Body of pancreas (tissue), 4 donors: ENCODE measurements at places on chromosomes 3 and 15. TPM values are rescaled to one million over a fixed set of nuclear protein-coding genes. Genes with fewer than 3 reads are reported as not detected.

The CCR1 gene
- 3.0 TPM for total RNA-seq

The GPR149 gene
- not detected for total RNA-seq

The CHRNA3 gene
- total RNA-seq, result 0.52 TPM

The MNS1 gene
- total RNA-seq, result 4.0 TPM

The PSMD2 gene
- 83.7 TPM for total RNA-seq

The MST1R gene
- total RNA-seq, result 12.2 TPM

The SLC22A13 gene
- 0.52 TPM for total RNA-seq

The IL12A gene
- total RNA-seq, result 0.26 TPM

The SERINC4 gene
- total RNA-seq, result not detected

DNA sequence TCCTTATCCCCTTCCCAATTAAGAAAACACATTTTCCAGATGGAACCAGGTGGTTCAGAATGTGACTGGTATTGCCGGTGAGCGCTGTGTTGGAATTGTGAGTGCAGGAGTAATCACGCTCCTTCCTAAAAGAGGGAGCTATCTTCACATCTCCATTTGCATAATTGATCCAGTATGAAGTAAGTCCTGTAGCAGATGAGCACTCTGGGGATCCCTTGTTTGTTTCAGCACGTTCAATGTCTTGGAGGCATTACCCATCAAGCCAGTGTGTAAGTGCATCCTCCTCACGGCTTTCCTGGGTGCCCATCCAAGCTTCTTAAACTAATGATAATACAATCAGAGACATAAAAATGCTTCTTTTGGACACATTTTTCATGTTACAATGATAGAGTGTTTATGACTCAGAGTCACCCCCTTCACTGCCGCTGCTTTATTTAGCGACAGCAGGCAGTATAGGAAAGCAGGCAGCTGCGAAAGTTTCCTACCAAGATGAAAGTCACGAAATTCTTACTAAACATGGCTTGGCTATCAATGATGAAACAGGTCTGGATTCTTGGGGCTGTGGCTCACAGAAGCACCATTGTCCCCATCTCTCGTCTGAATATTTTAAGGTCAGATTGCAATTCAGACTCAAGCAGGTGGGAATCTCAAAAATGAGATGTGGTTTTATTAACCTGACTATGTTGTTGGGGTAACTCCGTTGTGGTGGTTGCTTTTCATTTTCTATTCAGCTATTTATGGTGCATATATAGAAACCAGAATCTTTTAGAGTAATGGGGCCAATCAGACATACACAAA, 346.3 kb upstream of the MDFIC2 start:
- no peaks in the 10 kb centered on the region for H3K27me3 ChIP-seq
- H3K4me1 ChIP-seq, result no peaks in the 10 kb centered on the region
- no peak for DNase-seq
- H3K4me3 ChIP-seq, result no peak overlapping the region

GRCh38 chr3:196774848-196775422, 35.3 kb downstream of the PAK2 start:
- H3K27ac ChIP-seq, result no peak overlapping the region
- H3K36me3 ChIP-seq, result no peaks in the 10 kb centered on the region
- peaks cover 3% of the 10 kb centered on the region for H3K4me1 ChIP-seq

DNA sequence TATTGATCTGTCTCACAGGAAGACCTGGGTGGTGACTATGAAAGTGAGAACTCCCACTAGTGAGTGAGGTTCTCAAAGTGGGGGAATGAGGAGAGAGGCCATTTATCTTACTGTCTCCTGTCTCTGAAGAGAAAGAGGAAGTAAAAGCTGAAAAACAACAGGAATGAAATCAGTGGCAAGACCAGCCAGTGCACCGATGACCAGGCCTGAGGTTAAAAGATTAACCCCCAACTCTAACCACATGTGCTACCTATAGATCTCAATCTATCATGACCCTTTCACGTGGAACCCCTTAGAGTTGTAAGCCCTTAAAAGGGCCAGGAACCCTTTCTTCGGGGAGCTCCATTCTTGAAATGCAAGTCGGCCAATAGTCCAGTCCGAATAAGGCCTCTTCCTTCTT, 239.3 kb upstream of the CNTN6 start:
- H3K4me3 ChIP-seq, result no peak overlapping the region
- H3K4me1 ChIP-seq, result no peaks in the 10 kb centered on the region
- H3K36me3 ChIP-seq, result no peaks in the 10 kb centered on the region

GRCh38 chr15:39501366-39502081, 79.4 kb upstream of the THBS1 start:
- H3K4me1 ChIP-seq, result no peaks in the 10 kb centered on the region
- H3K36me3 ChIP-seq, result no peaks in the 10 kb centered on the region
- H3K4me3 ChIP-seq, result no peak overlapping the region
- no peak for DNase-seq
- no peaks in the 10 kb centered on the region for H3K27me3 ChIP-seq

DNA sequence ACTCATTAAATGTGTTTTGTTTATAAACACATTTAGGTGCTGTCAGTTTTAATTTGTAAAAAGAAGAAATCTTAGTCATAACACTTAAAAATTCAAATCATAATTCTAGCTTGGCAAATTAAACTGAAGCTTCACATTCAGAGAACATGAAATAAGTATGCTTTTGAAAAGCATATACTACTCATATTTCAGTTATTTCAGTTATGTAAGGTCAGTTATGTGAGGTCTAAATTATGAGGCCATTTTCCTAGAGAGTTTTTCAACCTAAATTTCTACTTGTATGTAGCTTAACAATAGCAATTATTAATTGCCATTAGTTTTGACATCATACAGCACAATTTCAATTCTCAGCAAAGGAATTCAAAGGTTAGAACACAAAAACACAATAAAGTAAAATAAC, 465.0 kb downstream of the PLOD2 start:
- H3K4me1 ChIP-seq, result no peaks in the 10 kb centered on the region
- H3K36me3 ChIP-seq, result no peaks in the 10 kb centered on the region
- DNase-seq, result no peak

- no peak overlapping the region for H3K27ac ChIP-seq
- H3K36me3 ChIP-seq, result no peaks in the 10 kb centered on the region
- H3K27me3 ChIP-seq, result no peaks in the 10 kb centered on the region
- H3K4me1 ChIP-seq, result no peaks in the 10 kb centered on the region
- H3K4me3 ChIP-seq, result no peak overlapping the region
Measured at GRCh38 chr3:184058029-184058428, 5.2 kb downstream of the HTR3C start.

GRCh38 chr3:126547721-126548120, 11.0 kb downstream of the C3orf22 start:
- no peaks in the 10 kb centered on the region for H3K4me1 ChIP-seq
- no peak overlapping the region for H3K27ac ChIP-seq
- H3K27me3 ChIP-seq, result no peaks in the 10 kb centered on the region
- no peak for DNase-seq

DNA sequence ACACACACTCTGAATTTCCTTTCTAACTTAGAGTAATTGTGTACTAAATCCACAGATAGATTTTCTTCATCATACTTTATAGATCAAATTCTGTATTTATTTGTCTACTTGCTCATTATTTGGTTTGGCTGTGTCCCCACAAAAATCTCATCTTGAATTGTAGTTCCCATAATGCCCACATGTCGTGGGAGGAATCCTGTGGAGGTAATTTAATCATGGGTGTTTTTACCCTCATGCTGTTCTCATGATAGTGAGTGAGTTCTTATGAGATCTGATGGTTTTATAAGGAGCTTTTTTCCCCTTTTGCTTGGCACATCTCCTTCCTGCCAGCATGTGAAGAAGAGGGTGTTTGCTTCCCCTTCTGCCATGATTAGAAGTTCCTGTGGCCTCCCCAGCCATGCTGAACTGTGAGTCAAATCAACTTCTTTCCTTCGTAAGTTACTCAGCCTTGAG, 198.3 kb upstream of the TGFBR2 start:
- no peaks in the 10 kb centered on the region for H3K4me1 ChIP-seq
- H3K36me3 ChIP-seq, result no peaks in the 10 kb centered on the region
- no peak overlapping the region for H3K4me3 ChIP-seq
- no peak for DNase-seq
- no peak overlapping the region for H3K27ac ChIP-seq
- H3K27me3 ChIP-seq, result no peaks in the 10 kb centered on the region

DNA sequence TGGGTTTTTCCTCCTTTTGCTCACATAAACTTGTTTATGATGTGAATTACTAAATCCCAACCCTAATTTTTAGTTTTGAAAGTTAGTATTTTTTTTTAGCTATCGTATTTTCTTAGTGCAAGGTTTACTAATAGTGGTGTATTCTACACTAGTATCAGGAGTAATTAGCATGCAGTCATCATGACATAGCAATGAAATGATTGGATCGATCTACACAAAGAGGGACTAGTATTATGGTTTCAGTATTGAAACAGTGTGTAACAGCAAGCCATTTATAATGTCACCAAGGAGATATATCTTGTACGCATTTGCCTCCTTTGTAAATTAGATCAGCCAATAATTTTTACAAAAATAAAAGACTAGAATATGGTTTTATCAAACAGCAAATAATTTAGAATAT, 38.7 kb downstream of the RNF111 start:
- H3K27ac ChIP-seq, result no peak overlapping the region
- no peak for DNase-seq
- no peaks in the 10 kb centered on the region for H3K36me3 ChIP-seq
- H3K27me3 ChIP-seq, result no peaks in the 10 kb centered on the region
- H3K4me1 ChIP-seq, result no peaks in the 10 kb centered on the region

DNA sequence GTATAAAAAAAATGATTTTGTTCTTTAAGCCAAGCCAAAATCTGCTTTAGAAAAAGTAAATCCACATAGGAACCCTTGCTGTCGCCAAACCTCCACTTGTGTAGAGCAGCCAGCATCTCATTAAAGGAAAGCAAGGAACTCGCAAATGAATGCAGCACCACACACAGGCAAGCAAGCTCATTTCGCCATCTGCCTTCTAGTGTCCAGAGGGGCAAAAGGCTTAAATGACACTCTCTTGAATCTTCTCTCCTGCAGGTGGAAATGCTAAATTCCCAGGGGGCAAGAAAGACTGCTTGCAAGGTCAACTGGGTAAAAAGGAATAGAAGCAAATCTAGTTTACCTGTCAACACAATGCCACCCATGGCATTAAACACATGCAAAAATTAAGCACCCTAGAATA, 2.4 kb downstream of the MB21D2 start:
- no peak for DNase-seq
- no peak overlapping the region for H3K27ac ChIP-seq
- no peak overlapping the region for H3K4me3 ChIP-seq
- H3K4me1 ChIP-seq, result peaks cover 16% of the 10 kb centered on the region

GRCh38 chr15:60914360-60914759, 314.7 kb downstream of the RORA start:
- H3K4me3 ChIP-seq, result no peak overlapping the region
- peak overlapping the region; percentile 31 for H3K27ac ChIP-seq
- no peaks in the 10 kb centered on the region for H3K36me3 ChIP-seq

- DNase-seq, result no peak
- H3K4me3 ChIP-seq, result no peak overlapping the region
- H3K27me3 ChIP-seq, result no peaks in the 10 kb centered on the region
- no peak overlapping the region for H3K27ac ChIP-seq
Measured at GRCh38 chr3:136390574-136390973, 140.4 kb downstream of the PCCB start.

DNA sequence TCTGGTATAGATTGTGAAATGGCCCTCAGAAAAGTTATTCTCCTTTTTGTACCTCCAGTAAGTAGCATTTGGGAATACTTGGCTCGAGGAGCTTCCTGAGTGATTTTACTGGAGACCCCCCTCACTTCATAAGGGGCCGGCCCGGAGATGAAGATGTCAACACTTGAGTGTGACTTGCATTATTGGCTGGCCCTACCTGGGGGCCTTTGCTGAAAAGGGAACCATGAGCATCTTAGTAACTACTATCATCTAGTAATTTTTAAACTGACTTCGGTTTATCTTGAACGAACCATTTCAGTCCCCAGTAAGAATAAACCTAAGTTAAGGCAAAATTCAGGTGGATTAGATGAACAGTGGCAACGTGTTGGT, 1.3 kb downstream of the FAIM start:
- peak overlapping the region; percentile 70 for H3K4me3 ChIP-seq
- H3K27ac ChIP-seq, result peak overlapping the region; percentile 97
- H3K4me1 ChIP-seq, result peaks cover 39% of the 10 kb centered on the region
- H3K36me3 ChIP-seq, result no peaks in the 10 kb centered on the region
- DNase-seq, result no peak

DNA sequence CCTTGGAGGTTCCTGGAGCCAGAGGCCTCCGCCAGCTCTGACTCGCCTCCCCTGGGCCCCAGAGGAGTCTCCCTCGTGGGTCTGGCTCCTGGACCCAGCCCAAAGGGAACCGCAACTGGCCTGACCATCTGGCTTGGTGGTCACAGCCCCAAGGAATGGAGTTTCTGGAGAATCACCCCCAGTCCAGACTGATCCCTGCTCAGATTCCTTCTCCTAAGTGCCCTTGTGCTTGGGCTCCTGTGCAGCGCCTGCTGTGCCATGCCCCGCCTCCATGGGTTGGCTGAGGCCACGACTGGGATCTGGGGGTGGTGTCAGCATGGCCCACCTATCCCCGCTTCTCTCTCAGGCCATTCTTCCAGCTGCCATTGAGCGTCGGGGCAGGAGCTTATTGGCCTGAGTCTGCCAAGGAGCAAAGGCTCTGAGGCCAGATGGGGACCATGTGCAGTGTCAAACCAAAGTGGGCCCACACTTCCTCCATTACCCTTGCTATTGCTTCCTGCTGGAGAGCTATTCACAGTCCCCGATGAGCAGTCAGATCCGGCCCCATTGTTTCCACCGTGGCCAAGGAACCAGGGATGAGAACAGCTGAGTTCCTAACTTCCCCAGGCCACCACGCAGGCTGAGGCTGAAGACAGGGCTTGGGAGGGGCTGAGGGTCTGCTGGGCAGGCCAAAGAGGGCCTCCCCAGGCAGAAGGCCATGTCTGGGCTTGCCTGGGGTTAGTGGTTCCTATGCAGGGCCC, 19.0 kb downstream of the CSPG4 start:
- H3K36me3 ChIP-seq, result no peaks in the 10 kb centered on the region
- H3K4me1 ChIP-seq, result peaks cover 16% of the 10 kb centered on the region
- no peak for DNase-seq
- no peak overlapping the region for H3K4me3 ChIP-seq

- H3K4me3 ChIP-seq, result no peak overlapping the region
- no peaks in the 10 kb centered on the region for H3K36me3 ChIP-seq
- DNase-seq, result no peak
- H3K4me1 ChIP-seq, result no peaks in the 10 kb centered on the region
Measured at GRCh38 chr3:118955914-118956556, 78.6 kb downstream of the IGSF11 start.

GRCh38 chr3:28844298-28845005, 436.4 kb upstream of the RBMS3 start:
- no peak overlapping the region for H3K27ac ChIP-seq
- no peaks in the 10 kb centered on the region for H3K4me1 ChIP-seq
- no peaks in the 10 kb centered on the region for H3K27me3 ChIP-seq
- no peaks in the 10 kb centered on the region for H3K36me3 ChIP-seq
- DNase-seq, result no peak

DNA sequence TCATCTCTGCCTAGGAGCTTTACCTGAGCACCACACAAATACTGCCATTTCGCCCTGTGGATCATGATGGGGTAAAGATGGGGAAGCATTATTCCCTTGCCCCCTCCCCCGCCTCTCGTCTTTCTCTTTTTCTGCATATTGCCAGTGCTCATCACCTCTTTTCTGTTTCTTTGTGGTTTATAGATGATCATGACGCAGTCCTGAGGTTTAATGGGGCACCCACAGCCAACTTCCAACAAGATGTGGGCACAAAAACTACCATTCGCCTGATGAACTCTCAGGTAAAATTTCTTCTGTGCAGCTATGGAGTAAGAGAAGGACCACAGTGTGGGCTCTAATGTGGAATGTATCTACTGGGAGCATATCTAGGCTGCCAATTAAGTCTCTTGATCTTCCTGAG, 88.2 kb downstream of the RPL39L start:
- H3K4me3 ChIP-seq, result no peak overlapping the region
- no peak for DNase-seq
- no peaks in the 10 kb centered on the region for H3K4me1 ChIP-seq
- H3K27ac ChIP-seq, result no peak overlapping the region
- no peaks in the 10 kb centered on the region for H3K27me3 ChIP-seq
- H3K36me3 ChIP-seq, result no peaks in the 10 kb centered on the region

GRCh38 chr3:127455541-127456450, 134.7 kb downstream of the TPRA1 start:
- no peaks in the 10 kb centered on the region for H3K36me3 ChIP-seq
- H3K4me3 ChIP-seq, result no peak overlapping the region
- peak; percentile 79 for DNase-seq
